Sciatic nerve (tissue), 2 donors: ENCODE measurements at places on chromosomes 13 and 19. TPM values are rescaled to one million over a fixed set of nuclear protein-coding genes. Genes with fewer than 3 reads are reported as not detected.

The YJEFN3 gene
- 4.9 TPM for total RNA-seq

The KRTDAP gene
- not detected for total RNA-seq

The PSG11 gene
- not detected for total RNA-seq

The DCT gene
- total RNA-seq = 0.94 TPM

The SOX21 gene
- total RNA-seq = not detected

The PSG7 gene
- total RNA-seq = not detected

The ARGLU1 gene
- 150 TPM for total RNA-seq

The PSG6 gene
- total RNA-seq = not detected

The CGB1 gene
- not detected for total RNA-seq

- DNase-seq = no peak
Measured at GRCh38 chr19:31664096-31664495, 314.9 kb upstream of the TSHZ3 start.

DNA sequence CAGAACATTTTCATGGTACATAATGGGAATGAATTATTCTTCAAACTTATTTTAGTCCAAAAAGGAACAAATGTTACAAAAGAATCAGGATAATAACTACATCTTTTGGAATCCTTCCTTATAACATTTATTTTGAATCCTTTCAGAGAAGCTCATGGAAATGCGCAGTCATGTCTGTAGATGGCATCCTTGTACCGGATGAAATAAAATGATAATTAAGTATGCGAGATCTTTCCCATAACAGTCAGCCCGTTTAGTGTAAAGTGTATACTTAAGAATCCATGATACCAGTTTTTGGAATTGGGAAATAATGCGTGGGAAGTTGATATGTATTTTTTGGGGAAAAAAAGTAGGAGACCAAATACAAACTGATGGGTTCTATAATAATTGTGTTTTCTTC, 418.8 kb downstream of the GPC5 start:
- DNase-seq = no peak

- DNase-seq = no peak
Measured at GRCh38 chr19:38683393-38684077, 36.1 kb downstream of the ACTN4 start.

GRCh38 chr13:82467626-82468025, 1414.6 kb downstream of the SLITRK1 start:
- DNase-seq = no peak

DNA sequence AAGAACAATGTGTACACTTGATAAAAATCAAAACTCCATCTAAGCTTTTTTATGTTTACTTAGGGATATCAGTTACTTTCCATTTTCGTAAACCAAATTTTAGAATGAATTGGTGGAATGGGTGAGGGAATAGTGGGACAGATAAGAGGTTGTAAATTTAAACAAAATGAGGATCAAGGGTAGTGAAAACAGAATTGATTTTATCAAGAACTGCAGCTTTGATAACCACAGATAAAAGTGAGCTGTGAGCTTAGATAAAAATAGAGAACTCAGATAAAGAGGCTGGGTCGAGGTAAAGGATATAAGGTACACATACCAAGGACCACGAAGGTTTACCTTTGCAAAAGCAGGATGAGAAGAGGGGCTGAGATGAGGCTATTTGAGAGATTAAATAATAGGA, 813.2 kb upstream of the GPC6 start:
- no peak for DNase-seq

- DNase-seq = no peak
Measured at GRCh38 chr19:23507446-23507845, 112.2 kb upstream of the ZNF91 start.

DNA sequence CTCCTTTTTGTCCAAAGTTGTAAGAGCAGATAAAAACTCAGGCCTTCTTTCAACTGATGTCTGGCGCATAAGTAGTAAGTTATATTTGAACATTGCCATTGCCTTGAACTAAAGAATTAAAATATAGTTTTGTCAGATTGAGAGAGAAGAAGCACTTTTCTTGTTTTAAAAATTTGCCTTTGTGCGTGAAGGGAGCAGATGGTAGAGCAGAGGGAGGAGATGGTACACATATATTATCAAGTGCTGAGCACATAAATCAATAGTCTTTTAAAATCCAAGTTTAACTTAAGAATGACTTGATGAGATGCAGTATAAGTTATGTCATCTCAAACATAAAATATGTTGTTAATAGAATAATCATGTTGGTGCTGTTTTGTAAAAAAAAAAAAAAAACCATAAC, 504.6 kb upstream of the KLHL1 start:
- no peak for DNase-seq

GRCh38 chr19:35843676-35844481, 8.4 kb downstream of the NPHS1 start:
- DNase-seq = no peak

- DNase-seq = no peak
Measured at GRCh38 chr19:39843919-39844793, 2.0 kb downstream of the FBL start.

DNA sequence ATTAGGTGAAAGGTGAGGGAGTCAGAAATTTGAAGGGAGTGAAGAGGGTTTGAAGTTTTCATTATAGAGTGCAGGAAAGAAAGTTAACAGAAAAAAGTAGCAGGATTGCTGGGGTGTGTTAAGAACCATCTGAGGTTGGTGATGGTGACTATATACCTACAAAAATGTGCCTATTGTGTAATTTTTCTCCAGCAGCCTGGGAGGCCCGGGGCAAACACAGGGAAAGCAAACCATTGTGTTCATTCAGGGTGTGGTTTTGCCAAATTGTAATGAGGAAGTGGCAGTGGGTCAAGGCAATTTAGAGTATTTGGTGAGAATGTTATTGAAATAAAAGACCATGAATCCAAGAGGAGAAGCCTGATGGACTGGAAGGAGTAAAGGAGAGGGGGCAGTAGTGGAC, 8.2 kb upstream of the SUCLA2 start:
- DNase-seq = no peak

GRCh38 chr13:28320209-28320608, 174.7 kb downstream of the FLT1 start:
- no peak for DNase-seq

DNA sequence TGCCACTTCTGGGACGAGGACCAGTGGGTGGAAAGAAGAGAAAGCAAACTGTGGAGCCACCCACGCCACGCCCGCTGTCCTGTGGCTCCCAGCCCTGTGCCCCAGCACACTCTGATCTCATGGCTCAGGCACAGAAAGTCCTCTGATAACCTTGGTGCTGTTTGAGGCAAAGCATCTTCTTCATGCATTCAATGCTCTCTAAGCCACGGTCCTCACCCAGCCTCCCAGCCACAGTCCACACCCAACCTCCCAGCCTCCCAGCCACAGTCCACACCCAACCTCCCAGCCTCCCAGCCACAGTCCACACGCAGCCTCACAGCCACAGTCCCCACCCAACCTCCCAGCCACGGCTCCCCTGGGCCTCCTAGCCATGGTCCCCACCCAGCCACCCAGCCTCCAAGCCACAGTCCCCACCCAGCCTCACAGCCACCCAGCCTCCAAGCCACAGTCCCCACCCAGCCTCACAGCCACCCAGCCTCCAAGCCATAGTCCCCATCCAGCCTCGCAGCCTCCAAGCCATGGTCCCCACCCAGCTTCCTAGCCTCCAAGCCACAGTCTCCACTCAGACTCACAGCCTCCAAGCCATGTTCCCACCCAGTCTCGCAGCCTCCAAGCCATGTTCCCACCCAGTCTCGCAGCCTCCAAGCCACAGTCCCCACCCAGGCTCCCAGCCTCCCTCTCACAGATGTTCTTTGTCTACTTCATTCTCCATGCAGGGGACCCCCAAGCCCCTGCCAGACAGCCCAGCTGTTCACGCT, 74.9 kb downstream of the SOX1 start:
- DNase-seq = no peak

GRCh38 chr13:103287659-103288058, 221.4 kb upstream of the SLC10A2 start:
- DNase-seq = no peak

DNA sequence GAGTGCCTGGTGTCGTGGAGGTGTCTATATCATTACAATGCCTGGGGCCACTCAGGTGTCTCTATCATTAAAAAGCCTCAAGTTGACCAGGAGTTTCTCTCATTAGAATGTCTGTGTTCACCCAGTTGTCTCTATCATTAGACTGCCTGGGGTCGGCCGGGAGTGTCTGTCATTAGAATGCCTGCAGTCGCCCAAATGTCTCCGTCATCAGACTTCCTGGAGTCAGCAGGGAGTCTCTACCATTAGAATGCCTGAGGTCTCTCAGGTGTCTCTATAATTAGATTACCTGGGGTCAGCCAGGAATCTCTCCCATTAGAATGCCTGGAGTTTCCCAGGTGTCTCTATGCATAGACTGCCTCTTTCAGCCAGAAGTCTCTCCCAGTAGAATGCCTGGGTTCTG, 1477.6 kb downstream of the UQCRFS1 start:
- no peak for DNase-seq

- no peak for DNase-seq
Measured at GRCh38 chr13:51063909-51064308, 47.2 kb downstream of the C13orf42 start.

- DNase-seq = no peak
Measured at GRCh38 chr19:10364644-10365043, 15.7 kb downstream of the TYK2 start.

GRCh38 chr19:42468273-42468796, 25.6 kb upstream of the CXCL17 start:
- DNase-seq = no peak

DNA sequence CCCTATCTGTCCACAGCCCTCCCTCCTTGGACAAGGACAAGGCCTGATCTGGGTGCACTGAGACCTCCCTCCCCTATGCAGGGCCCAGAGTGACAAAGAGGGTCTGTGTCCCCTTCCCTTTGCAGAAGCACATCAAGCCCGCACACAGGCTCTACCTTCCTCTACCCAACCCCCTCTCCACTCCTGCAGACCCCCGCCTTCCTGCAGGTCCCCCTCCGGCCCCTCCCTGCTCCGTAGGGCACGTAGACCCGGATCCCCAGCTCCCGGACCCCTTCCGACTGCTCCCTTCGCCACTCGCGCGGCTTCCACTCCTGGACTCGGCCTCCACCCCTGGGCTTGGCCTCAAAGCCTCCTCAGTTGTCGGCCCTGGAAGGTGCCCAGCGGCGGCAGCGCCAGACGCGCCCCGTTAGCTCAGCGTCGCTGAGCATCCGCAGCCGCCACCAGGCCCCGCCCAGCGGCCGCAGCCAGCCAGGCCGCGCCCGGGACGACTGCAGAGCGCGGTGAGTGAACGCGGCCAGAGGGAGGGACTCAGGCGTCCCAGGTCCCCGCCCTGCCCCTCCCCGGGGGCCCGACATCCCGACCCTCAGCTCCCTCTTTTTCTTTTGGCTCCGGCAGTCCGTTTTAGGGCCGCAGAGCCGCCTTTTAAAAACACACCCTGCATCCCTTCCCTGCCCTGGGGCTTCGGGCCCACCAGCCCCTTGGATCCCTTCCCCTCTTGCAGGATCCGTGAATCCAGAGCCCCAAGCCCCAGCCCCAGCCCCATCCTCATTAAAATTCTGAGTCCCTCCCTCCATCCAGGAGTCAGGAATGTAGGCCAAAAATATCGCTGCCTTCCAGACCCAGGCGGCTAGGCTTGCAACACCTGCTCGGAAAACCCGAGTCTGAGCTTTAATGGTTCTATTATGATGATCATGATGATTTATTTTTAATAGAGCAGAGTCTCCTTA, 1.5 kb upstream of the MYADM start:
- peak; percentile 81 for DNase-seq

GRCh38 chr19:55376241-55376933, at the start of gene TMEM190:
TMEM190 (plus strand) TSS chr19:55376826; CDS start chr19:55376854, 28 bp downstream.
- no peak for DNase-seq

DNA sequence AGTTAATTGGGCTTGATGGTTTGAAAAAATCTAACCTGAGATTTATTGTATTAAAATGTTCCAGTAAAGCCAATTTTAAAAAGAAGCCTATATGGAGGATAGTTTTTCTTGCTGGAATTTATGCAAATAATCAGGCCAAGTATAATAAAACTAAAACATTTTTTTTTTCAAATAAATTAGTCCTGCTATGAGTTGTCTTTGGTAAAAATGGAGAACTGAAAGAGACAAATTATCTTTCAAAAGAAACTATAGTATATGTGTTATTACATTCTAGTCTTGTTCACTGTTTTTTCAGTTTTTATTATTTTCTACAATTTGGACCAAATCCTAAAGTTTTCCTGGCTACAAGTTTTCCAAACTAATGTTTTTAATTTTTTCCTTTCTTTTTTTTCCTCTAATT, 468.9 kb downstream of the UQCRFS1 start:
- DNase-seq = no peak

DNA sequence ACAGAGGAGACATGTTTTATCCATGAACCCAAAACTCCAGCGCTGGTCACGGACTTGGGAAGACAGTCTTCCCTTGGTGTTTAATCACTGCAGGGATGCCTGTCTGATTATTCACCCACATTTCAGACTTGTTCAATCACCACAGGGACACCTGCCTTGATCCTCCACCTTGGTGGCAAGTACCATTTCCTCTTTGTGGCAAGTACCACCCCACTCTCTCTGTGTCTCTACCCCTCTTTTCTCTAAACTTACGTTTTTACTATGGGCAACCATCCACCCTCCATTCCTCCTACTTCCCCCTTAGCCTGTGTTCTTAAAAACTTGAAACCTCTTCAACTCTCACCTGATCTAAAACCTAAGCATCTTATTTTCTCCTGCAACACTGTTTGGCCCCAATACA, 16.8 kb downstream of the ZNF83 start:
- no peak for DNase-seq
